C1 segment of cervical spinal cord (tissue), 14 donors: ENCODE measurements at places on chromosomes 12 and 14.

DNA sequence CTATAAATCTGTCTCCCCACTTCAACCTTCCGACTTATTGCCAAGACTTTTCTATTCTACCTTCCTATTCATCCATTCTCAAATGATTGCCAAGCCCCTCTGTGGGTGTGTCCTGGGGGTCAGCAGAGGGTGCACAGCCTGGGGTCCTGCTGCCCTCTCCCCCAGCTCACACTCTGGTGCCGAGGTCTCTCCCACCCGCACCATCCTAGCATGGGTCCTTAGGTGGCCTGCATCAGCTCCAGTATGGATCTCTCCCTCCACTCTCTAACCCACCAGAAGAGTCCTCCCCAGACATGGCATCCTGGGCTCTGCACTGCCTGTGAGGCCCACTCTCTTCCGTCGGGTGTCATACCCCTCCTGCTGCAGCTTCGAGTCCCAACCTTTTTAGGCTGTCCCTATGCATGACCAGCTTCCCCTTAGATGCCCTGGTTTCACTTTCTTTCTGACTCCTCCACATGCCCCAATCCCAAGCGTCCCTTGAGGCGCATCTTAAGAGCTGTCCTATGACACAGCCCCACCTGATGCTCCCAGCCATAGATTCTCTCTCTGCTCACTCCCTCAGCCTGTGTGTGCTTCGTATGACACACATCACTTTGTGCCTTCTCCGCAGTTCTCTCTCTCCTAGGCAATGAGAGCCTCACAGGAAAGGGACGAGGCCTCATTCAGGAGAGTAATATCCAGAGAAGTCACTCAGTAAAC lies 43.9 kb downstream of the GIT2 start:
- no peak for DNase-seq

GRCh38 chr12:17301544-17301943 lies 695.6 kb upstream of the LMO3 start:
- no peak for DNase-seq

DNA sequence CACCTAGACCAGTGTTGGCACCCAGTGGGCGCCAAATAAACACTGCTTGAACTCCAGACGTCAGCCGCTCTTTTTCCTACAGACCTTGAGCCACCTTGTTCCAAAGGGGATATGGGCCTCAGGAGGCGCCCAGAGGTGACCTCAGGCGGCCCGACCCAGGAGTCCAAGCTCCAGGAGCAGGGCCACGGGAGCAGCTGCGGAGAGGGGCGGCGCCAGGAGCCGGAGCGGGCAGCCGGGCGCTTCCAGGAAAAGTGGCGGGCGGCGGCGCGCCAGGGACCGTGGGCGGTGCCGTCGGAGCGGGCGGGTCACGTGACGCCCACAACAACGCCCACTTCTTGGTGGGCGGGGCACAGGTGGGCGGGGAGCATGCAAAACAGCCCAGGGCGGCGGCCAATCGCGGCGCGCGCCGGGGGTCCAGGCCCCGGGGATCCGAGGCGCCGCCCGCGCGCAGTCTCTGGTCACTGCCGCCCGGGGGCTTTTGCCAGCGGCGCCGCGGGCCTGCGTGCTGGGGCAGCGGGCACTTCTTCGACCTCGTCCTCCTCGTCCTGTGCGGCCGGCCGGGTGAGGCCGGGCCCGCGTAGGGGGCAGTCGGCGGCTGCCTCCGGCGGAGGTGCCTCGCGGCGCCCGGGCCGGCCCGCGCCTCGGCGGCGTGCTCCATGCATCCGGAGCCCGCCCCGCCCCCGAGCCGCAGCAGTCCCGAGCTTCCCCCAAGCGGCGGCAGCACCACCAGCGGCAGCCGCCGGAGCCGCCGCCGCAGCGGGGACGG lies at the start of gene ORAI1:
Gene ORAI1, plus strand, starts transcription at position 444 of the 766 bp plus-strand sequence.
- peak; percentile 86 for DNase-seq

- no peak for DNase-seq
Observed at GRCh38 chr14:81991998-81992397, 458.3 kb upstream of the SEL1L start.

DNA sequence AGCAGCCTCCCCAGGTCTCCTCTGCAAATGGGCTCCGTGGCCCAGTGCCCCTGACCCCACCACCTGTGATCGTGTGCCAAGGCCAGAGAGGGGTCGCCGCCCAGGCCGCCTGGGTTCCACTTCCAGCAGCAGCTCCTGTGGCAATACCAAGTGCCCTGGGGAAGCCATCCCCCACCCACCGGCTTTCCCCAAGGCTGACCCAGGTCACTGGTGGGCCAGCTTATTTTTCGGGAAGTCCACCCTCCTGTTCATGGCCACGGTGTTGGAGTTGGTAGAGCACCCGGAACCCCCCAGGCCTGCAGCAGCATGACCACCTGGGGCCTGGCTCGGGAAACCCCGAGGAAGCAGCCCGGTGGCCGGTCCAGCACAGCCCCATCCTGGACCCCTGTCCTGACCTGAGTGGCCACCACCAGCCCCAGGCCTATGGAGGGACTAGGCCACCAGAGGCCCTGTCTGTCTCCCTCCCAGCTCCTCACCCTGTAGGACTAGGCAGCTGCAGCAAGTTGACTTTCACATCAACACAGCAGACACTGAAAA lies 40.8 kb upstream of the OASL start:
- no peak for DNase-seq

- no peak for DNase-seq
Observed at GRCh38 chr14:72616294-72616693, 277.6 kb downstream of the DPF3 start.
